NCI-H345 (cell line): ENCODE measurements at places on chromosomes 11 and 22.
A peak's percentile ranks its signal among the peaks of the same experiment; 100 is the strongest.

DNA sequence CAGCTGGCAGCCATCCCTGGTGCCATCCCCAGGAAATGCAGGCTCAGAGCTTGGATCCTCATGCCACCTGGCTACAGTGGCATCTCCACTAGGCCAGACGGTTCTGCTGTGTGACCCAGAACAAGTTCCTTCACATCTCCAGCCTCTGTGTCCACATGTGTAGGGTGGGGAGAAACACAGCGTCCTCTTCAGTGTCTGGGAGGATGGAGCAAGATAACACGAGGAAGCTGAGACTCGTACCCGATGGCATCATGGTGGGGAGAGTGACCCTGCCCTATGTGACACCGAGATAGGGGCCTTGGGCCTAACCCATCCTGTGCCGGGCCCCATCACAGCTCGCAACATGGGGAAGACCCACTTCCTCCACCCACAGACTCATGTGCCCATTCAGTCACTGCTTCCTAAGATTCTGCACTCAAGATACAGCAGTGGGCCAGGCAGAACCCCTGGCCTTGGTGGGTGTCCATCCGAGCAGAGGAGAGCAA is 78.5 kb downstream of the MORC2 start:
- no peak for DNase-seq

GRCh38 chr11:8905528-8906165 is 5.3 kb upstream of the AKIP1 start:
- no peak for DNase-seq

- DNase-seq, result no peak
These were observed 17.4 kb upstream of the FBLN1 start for GRCh38 chr22:45485261-45485660.

GRCh38 chr22:43488031-43488866 is 76.4 kb downstream of the MPPED1 start:
- no peak for DNase-seq

DNA sequence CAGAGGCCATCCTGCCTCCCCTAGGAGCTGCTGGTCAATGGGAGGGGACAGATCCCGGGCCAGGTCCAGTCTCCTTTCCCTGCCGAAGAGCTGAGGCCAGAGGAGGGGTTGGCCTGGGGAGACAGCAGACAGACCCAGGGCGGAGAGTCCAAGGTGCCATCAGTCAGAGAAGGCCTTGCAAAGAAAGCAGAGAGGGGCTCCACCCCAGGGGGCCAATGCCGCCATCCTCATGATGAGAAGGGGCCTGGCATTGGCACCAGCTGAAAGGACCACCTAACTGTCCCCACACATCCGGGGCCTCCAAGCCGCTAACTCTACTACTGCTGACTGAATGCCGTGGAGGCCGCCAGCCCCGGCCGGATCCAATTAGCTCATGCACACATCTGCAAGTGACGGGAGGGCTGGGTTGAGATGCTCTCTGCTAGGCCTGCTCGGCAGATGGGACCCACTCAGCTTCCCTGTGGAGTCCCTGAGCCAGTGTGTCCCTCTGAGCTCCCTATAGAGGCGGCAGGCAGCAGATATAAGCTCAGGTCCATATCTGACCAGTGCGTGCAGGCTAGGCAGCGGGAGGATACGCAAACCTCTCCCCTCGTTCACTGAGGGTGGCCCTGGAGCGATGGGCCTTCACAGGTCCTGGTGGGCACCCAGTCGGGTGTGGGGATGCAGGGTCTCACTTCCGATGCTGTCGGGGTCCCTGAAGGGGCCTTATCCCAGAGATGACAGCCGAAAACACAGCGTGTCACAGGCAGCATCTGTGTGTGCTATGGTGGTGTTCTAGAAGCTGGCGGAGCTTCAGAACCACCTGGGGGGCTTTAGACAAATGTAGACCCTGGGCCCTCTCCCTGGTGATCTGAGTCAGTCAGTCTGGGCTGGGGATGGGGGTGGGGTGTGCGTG is 183.9 kb downstream of the CTTN start:
- DNase-seq, result no peak

DNA sequence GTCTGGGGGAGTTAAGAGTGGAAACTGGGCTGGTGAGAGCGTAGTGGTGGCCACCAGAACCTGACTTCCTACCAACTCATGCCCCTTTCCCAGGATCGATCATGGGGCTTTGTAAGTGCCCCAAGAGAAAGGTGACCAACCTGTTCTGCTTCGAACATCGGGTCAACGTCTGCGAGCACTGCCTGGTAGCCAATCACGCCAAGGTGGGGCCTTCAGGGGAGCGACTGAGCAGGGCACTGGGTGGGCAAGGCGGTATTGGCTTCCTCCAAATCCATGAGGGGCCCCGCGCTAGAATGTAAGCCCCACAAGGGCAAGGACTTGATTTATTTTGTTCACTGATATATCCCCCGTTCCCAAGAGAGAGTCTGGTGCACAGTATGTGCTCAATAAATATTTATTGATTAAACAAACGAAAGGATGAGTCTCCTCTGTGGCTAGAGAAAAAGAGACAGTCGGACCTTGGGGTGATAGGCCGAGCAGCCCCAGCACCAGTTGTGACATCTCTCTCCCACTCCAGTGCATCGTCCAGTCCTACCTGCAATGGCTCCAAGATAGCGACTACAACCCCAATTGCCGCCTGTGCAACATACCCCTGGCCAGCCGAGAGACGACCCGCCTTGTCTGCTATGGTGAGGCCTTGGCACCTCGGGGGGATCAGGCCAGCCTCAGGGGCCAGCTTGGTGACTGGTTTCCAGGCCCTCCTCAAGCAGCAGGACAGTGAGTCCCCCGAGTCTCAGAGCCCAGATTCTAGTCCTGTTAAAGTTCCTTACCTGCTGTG is 765 bp downstream of the ZFPL1 start:
- DNase-seq, result no peak

DNA sequence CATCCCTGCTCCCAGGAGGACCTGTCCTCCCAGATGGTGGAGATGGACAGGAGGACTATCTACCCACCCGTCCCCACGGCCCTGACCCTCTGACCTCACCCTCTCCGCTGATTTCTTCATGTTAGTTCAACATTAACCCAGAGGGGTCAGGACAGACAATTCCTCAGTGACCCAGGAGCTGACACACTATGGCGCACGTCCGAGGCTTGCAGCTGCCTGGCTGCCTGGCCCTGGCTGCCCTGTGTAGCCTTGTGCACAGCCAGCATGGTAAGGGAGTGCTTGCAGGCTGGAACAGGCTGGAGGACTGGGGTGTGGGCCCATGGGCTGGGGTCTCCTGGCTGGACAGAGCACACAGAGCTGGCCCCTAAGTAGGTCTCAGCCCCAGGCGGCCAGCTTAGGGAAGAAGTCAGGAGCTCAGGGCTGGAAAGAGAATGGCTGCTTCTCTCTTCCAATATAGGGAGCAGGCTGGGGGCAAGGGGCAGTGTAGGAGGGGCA is at the start of gene F2:
F2 (plus strand) TSS at position 166 of the 495 bp plus-strand sequence; CDS start at position 189, 23 bp downstream.
- DNase-seq, result no peak

DNA sequence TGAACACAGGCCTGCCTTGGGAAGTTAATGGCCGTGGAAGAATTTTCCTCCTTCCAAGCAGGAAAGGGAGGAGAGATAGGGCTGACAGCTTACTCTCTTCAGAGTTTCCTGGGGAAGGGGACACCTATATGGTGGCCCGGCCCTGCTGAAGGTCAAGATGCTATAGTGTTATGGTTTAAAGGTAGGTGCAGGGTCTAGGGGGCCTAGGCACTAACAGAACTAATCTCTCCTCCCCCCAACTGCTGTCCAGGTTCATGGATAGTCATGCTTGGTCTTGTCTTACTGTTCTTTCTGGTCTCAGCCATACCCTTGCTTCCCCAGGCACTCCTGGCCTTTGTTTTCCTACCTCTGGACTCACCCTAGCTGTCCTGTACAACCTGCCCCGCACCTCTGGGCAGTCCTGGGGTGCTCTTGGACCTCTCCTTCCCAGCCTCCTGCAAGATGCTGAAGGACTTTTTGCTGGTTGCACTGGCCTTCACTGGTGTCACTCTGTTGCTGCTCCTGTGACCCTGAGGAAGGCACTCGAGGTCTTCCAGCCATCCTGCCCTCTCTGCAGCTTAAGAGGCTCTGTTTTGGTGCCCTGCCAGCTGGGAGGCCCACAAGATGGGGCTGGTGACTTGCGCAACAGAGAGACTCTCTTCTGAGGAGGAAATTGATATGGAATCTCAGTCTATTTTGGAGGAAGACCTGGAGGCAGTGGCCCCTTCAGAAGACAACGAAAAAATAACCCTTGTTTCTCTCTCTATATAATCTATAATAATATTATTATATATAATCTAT is 17.9 kb downstream of the SEC14L3 start:
- peak; percentile 2 for DNase-seq

DNA sequence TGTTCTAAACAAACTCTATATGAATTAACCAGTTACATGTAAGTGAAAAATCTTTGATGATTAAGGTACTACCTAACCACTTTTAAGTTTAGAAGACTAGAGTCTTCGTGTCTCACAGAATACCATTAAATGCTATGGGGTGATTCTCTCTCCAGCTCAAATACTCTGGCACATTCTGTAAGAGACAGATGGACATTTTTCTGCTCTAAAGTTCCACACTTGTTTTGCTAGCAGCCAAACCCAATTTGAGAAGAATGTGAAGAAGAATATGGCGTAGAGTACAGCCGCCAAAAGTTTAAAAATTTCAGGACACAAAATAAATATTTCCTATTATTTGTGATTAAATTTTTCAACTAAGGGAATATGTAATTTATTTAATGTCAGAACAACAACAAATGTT is 339.1 kb downstream of the GUCY1A2 start:
- no peak for DNase-seq

DNA sequence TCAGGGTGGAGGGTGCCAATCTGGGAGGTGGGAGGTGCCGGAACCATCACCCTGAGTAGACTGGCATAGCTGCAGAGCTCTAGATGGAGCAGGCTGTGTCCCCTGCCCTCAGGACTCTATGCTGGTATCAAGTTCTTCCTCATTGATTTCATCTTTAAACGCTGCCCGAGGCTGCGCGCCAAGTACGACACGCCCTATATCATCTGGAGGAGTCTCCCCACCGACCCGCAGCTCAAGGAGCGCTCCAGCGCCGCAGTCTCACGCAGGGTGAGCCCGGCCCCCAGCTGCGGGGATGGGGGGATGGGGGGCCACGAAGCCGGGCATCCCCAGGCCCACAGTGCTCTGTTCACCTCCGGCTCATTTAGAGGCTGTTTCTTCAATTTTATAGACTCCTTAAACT is 52.5 kb downstream of the GRAMD4 start:
- DNase-seq, result peak; percentile 36

GRCh38 chr11:62689421-62690183 is at the start of gene LRRN4CL:
Gene LRRN4CL, minus strand, starts transcription at chr11:62689530. Its CDS starts 1,022 bp downstream, at chr11:62688508.
- DNase-seq, result no peak

DNA sequence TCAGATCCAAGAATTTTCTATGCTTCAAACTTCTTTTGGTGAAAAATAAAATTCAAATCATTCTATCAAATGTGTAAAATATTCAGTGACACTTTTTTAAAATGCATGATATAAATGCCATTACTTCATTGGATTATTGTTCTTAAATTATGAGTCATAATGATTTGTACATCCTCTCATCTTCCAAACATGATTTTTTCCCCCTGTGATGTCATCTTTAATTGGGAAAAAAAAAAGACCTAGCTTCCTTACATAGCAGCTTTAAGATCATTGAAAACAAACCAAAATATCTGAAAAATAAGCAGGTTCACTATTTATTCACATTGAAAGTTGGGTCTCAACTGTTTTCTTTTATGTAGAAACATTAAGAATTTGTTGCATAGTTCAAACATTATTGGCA is 1549.4 kb downstream of the LRRC4C start:
- DNase-seq, result no peak

DNA sequence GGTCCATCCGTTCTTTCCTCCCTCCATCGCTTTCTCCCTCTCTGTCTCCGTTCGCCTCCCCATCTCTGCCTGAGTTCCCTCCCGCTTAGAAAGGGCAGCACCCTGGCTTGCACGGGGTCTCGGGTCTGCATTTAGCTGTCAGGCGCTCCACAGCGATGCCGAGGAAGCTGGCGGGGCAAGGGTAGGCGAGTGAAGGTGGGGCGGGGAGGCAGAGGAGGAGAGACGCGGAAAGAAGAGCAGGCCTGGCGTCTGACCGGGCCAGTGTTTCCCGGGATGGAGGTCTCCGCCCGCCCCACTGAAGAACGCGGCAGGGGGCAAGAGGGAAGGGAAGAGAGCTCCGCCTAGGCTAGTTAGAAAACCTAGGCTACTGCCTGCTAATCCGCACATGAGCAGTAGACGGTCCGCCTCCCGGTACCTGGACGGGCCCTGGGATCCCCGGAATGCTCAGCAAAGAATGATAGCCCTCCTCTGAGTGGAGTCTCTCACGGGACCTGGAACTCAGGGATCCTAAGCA is 3922.5 kb upstream of the OR11H1 start:
- DNase-seq, result no peak

DNA sequence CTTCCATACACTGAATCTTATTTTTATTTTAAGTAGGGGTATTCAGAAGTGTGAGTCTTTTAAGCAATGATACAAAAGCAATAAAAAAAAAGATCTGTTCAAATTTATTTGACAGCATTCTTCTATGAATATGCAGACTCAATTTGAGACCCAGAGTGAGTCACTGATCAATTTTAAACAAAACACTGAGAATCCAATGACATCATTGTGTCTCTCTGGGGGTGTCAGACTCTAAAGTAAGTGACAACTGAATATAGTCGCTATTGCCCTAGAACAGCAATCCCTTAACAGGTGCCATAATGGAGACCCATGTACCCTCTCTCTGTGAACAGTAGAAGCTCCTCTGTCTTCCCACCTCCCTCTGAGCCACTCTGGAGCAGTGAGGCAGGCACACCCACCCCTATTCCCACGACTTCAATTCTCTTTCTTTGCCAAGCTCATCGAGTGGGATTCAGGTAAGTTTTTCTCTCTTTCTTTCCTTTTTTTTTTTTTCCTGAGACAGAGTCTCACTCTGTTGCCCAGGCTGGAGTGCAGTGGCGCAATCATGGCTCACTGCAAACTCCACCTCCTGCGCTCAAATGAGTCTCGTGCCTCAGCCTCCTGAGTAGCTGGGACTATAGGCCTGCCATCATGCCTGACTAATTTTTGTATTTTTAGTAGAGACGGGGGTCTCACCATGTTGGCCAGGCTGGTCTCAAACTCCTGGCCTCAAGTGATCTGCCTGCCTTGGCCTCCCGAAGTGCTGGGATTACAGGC is 5.1 kb upstream of the RPS3 start:
- no peak for DNase-seq

- no peak for DNase-seq
These were observed 82.8 kb upstream of the HMGXB4 start for GRCh38 chr22:35174401-35175038.

- no peak for DNase-seq
These were observed 1.6 kb downstream of the PKNOX2 start for GRCh38 chr11:125165843-125166763.

DNA sequence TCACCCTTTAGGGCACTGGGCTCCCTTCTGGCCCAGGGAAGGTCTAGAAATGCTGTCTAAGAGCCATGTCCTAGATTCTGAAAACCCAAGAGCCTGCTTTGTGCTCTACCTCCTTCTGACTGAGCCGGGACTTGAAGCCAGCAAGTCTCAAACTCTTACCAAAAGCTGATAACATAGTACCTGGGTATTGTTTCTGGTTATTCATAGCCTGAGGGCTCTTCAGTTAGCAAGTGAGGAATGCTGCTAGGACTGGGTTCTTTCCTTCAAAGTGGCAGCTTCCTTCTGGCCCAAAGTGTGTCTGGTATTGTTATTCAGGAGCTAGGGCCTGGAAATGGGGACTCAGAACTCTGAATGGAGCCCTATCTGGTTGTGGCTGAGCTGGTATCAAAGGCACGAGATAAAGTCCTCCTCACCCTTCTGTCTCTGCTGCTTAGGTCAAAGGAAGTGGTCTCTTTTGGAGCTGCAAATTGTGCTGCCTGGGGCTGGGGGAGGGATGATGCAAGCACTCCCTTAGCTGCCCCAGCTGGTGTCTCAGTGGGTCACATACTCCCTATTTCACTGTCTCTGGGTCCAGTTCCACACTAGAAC is 696.0 kb upstream of the CCDC179 start:
- no peak for DNase-seq
